Myometrial cell (primary cell): ENCODE measurements at places on chromosomes 7 and 10. TPM values are rescaled to one million over a fixed set of nuclear protein-coding genes. Genes with fewer than 3 reads are reported as not detected.

Gene CYP3A7
- not detected in 2 replicates for total RNA-seq

Gene SFTPA1
- not detected in 2 replicates for total RNA-seq

Gene CRCP
- total RNA-seq, result 29.1 and 37.2 TPM in 2 replicates

Gene IMPDH1
- total RNA-seq, result 101 and 126 TPM in 2 replicates

Gene CHST3
- total RNA-seq, result 16.1 and 21.8 TPM in 2 replicates

Gene ANKRD1
- 0.58 and 1.8 TPM in 2 replicates for total RNA-seq

Gene TIMM23
- total RNA-seq, result 129 and 141 TPM in 2 replicates

Gene FFAR4
- total RNA-seq, result not detected in 2 replicates

Gene LLCFC1
- total RNA-seq, result not detected in 2 replicates

Gene ENKUR
- not detected in 2 replicates for total RNA-seq

Gene VWDE
- total RNA-seq, result under 0.01 and 0.18 TPM in 2 replicates

Gene MRPS17
- 7.5 and 11.9 TPM in 2 replicates for total RNA-seq

Gene NPY4R
- total RNA-seq, result not detected in 2 replicates

Gene SPDYE2B
- total RNA-seq, result not detected in 2 replicates

Gene SNX8
- 34.2 and 58.2 TPM in 2 replicates for total RNA-seq

Gene CAMK1D
- 0.58 and 1.2 TPM in 2 replicates for total RNA-seq

Gene SIRT1
- total RNA-seq, result 5.5 and 10.6 TPM in 2 replicates

Gene PNLIP
- total RNA-seq, result not detected in 2 replicates

Gene CDH23
- total RNA-seq, result not detected in 2 replicates

Gene FGF8
- not detected in 2 replicates for total RNA-seq

Gene TLL2
- not detected in 2 replicates for total RNA-seq

Gene CROT
- total RNA-seq, result 10.5 and 17.3 TPM in 2 replicates

Gene SPDYE18
- total RNA-seq, result not detected in 2 replicates

Gene SKIDA1
- total RNA-seq, result 0.29 and 0.53 TPM in 2 replicates

Gene PTN
- 15.3 and 19.1 TPM in 2 replicates for total RNA-seq

Gene ARPC1B
- total RNA-seq, result 528 and 673 TPM in 2 replicates

Gene OPN1SW
- total RNA-seq, result not detected in 2 replicates

Gene VSTM4
- total RNA-seq, result under 0.01 and 0.18 TPM in 2 replicates

Gene CPN1
- not detected in 2 replicates for total RNA-seq

Gene CTAGE8
- 0.18 and 0.29 TPM in 2 replicates for total RNA-seq

Gene FAM24B
- 4.0 and 7.4 TPM in 2 replicates for total RNA-seq

Gene ZFAND4
- 5.8 and 7.5 TPM in 2 replicates for total RNA-seq

Gene GPNMB
- 19.6 and 23.2 TPM in 2 replicates for total RNA-seq

Gene AGR2
- not detected in 2 replicates for total RNA-seq

Gene ITGB8
- 1.2 and 2.5 TPM in 2 replicates for total RNA-seq

Gene NUP205
- total RNA-seq, result 49.6 and 58.5 TPM in 2 replicates

Gene GPR15LG
- total RNA-seq, result not detected in 2 replicates

Gene ANXA8L1
- 0.86 and 2.7 TPM in 2 replicates for total RNA-seq

Gene ASAH2
- total RNA-seq, result 0.58 and 0.71 TPM in 2 replicates

Gene SLC26A3
- total RNA-seq, result not detected in 2 replicates

Gene CDK6
- 11.8 and 14.2 TPM in 2 replicates for total RNA-seq

Gene SLC26A5
- total RNA-seq, result not detected in 2 replicates

Gene MMP21
- not detected in 2 replicates for total RNA-seq

Gene GPR22
- total RNA-seq, result 0.71 TPM in 1 of 2 replicates, not detected in the other

Gene PAPSS2
- 122 TPM in 2 replicates for total RNA-seq

Gene FOXI2
- total RNA-seq, result not detected in 2 replicates

Gene AKR1C2
- 4.6 and 5.0 TPM in 2 replicates for total RNA-seq

Gene SLC16A12
- 0.29 and 0.35 TPM in 2 replicates for total RNA-seq

Gene SPDYE9
- total RNA-seq, result not detected in 2 replicates

Gene HOXA2
- total RNA-seq, result 0.53 TPM in 1 of 2 replicates, not detected in the other

Gene PIP4K2A
- total RNA-seq, result 15.8 and 17.0 TPM in 2 replicates

Gene LDB3
- total RNA-seq, result not detected in 2 replicates

Gene TECTB
- total RNA-seq, result not detected in 2 replicates

Gene GPR146
- not detected in 2 replicates for total RNA-seq

Gene TMEM140
- total RNA-seq, result 6.9 and 9.2 TPM in 2 replicates

Gene CYP26C1
- total RNA-seq, result not detected in 2 replicates

Gene MINPP1
- 32.3 and 33.8 TPM in 2 replicates for total RNA-seq

Gene MYPN
- 11.0 and 12.9 TPM in 2 replicates for total RNA-seq
